ENCODE measurements at places on chromosomes 2 and 18. TPM values are rescaled to one million over a fixed set of nuclear protein-coding genes. Genes with fewer than 3 reads are reported as not detected.

Gene CYRIA
- total RNA-seq, result 87.9 TPM

Gene HOXD8
- 16.8 TPM for total RNA-seq

Gene HOXD3
- 14.4 TPM for total RNA-seq

Gene CABLES1
- 8.0 TPM for total RNA-seq

Gene NYAP2
- total RNA-seq, result 0.14 TPM

Gene RFTN2
- total RNA-seq, result 4.3 TPM

Gene ICOS
- total RNA-seq, result 5.0 TPM

GRCh38 chr2:35463805-35464596 is 891.6 kb upstream of the CRIM1 start:
- H3K4me3 ChIP-seq, result no peak overlapping the region
- no peaks in the 10 kb centered on the region for H3K4me1 ChIP-seq
- no peaks in the 10 kb centered on the region for H3K36me3 ChIP-seq
- H3K27ac ChIP-seq, result no peak overlapping the region
- no peaks in the 10 kb centered on the region for H3K27me3 ChIP-seq
- no peak for DNase-seq

DNA sequence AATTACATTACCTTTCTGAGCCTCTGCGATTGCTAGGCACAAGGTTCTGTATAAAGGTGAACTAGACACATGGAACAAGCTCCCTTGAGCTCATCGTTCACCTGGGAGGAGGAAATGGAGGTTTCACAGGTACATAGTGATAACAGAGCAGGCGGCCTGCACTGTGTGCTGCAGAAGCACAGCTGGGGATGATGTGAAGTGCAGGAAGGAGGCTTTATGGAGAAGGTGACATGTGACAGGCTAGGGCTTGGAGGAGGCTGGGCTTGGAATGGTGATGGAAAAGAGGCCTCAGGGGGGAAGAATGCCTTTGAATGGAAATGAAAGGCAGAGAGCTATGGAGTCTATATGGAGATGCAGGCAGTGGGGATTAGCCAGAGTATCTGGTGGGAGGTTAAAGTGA is 22.9 kb downstream of the MARCHF4 start:
- no peaks in the 10 kb centered on the region for H3K27me3 ChIP-seq
- no peak overlapping the region for H3K4me3 ChIP-seq
- H3K4me1 ChIP-seq, result no peaks in the 10 kb centered on the region

GRCh38 chr18:56268952-56269351 is 369.4 kb downstream of the TXNL1 start:
- H3K36me3 ChIP-seq, result no peaks in the 10 kb centered on the region
- no peak overlapping the region for H3K4me3 ChIP-seq
- no peak overlapping the region for H3K27ac ChIP-seq
- no peak for DNase-seq

DNA sequence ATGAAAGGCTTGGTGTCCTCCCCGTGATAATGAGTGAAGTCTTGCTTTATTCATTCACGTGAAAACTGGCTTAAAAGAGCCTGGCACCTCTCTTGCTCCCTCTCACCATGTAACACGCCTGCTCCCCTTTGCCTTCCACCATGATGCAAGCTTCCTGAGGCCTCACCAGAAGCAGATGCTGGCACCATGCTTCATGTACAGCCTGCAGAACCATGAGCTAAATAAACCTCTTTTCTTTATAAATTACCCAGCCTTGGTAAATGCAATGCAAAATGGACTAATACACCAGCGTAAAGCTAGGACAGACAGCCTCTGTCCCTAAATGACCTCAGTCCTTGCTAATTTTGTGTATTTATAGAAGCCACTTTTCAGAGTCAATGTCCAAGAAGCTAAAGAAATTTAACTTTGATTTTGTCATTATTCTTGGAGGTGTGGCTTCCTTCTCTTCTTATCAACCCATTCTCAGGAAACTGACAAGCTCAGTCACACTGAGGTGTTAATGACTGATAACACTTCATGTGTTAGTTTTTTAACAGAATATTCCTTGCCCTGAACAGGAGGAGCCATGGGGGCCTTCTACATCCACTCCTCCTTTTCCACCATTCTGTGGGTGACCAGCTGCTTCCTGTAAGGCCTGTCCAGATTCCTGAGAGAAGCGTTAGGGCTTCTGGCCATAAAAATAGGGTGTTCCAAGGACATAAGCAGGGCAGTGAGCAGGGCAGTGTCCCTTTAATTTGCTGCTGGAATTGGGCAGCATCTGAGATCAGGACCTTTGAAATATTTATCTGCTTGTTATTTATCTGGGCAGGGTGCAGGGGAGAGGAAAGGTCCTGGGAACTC is 38.0 kb upstream of the EPAS1 start:
- H3K27me3 ChIP-seq, result no peaks in the 10 kb centered on the region
- no peak for DNase-seq
- H3K4me3 ChIP-seq, result no peak overlapping the region
- no peaks in the 10 kb centered on the region for H3K36me3 ChIP-seq
- peak overlapping the region; percentile 24 for H3K27ac ChIP-seq

DNA sequence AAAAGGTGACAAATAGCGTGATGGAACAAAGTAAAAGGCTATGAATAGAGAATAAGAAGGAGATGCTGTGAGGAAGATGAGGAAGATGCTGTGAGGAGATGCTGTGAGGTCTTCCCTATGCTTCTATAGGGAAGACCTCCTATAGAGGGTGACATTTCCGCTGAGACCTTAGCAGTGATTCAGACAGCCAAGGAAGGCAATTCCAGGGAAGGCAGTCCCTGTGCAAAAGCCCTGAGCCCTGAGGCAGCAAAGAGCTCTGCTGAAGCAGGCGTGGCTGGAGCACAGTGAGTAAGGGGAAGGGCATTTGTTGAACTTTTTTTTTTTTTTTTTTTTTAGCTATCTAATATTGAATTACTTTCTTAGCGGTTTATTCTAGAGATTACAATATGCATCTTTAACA is 142.7 kb upstream of the FOSL2 start:
- DNase-seq, result no peak
- H3K4me3 ChIP-seq, result no peak overlapping the region
- peaks cover 47% of the 10 kb centered on the region for H3K36me3 ChIP-seq
- no peak overlapping the region for H3K27ac ChIP-seq

DNA sequence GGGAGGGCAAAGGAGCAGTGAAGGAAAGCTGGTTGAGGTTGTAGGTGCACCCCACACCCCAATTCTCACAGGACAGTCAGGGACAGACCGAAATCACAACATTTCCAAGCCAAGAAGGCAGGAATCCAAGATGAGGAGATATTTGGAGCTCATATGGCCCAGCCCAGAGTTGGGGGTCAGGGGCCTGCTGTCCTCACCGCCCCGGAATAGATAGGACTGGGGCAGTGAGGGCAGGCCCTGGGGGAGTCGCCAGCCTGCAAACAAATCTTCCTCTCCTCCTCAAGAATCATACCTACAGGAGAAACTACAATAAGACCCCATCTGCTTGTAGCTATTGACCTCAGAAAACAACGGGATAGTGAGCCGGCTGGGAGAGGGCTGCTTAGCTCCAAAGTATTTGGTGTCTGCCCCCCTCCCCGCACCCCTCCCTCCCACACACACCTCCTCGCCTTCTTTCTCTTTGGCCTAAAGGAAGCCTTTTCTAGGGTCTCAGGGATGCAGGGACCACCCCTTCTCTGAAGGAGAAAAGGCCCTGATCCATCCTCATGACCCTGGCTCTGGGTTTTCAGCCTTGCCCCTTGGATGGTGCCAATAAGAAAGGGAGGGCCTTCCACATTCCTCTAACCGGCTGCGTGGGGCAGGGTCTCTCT is 3.8 kb downstream of the EN1 start:
- H3K27me3 ChIP-seq, result peaks cover 100% of the 10 kb centered on the region
- peak; percentile 29 for DNase-seq
- peak overlapping the region; percentile 30 for H3K4me3 ChIP-seq

- no peaks in the 10 kb centered on the region for H3K27me3 ChIP-seq
- no peak overlapping the region for H3K4me3 ChIP-seq
- H3K4me1 ChIP-seq, result peaks cover 31% of the 10 kb centered on the region
- DNase-seq, result no peak
Observed at GRCh38 chr2:39264733-39265132, 21.0 kb upstream of the CDKL4 start.

GRCh38 chr2:174827371-174828369 is 63.4 kb upstream of the CHRNA1 start:
- no peak for DNase-seq
- H3K4me3 ChIP-seq, result no peak overlapping the region
- no peaks in the 10 kb centered on the region for H3K27me3 ChIP-seq
- H3K36me3 ChIP-seq, result no peaks in the 10 kb centered on the region

DNA sequence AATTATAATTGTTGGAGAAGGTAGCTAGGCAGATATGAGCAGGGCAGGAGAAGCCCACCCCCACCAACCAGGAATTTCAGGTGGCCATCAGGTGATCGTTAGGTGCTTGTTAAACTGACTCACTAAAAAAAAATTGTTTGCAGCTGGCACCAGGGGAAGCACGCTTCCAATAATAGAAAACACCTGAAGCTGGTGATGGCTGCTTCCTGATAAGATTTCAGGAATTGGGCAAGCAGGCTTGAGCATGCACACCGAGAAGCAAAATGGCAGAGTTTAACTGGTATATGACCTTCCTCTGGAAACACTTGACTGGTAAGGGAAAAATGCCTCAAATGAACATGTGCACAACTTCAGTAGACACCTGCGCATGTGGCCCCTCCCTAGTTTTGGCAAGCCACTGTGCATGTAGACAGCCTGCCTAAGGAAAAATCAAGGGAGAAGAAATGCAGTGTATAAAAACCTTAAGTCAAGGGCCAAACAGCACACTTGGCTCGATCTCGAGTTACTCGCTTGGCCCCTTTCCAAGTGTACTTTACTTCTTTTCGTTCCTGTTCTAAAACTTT is 292.8 kb downstream of the CCDC85A start:
- no peak for DNase-seq
- no peaks in the 10 kb centered on the region for H3K4me1 ChIP-seq
- no peaks in the 10 kb centered on the region for H3K36me3 ChIP-seq
- no peak overlapping the region for H3K27ac ChIP-seq
- H3K4me3 ChIP-seq, result no peak overlapping the region
- H3K27me3 ChIP-seq, result no peaks in the 10 kb centered on the region

DNA sequence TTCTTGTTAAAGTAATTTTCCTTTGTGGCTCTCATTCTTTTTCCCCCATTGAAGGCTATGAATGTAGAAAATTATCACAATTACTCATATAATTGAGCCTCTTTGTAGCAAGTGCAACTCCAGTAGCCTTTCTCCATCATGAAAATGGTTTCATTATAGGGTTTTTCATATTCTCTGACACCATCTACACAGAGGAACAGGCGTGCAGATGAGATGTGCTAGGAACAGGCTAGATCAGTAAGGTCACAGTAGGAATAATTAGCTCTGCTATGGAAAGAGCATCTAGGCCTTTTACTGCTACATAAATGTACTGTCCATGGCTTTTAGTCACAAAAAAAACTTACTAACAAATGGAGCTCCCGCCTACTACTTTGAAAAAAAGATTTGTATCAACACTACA is 12.6 kb upstream of the DLX1 start:
- DNase-seq, result no peak
- no peaks in the 10 kb centered on the region for H3K36me3 ChIP-seq
- H3K4me1 ChIP-seq, result no peaks in the 10 kb centered on the region

DNA sequence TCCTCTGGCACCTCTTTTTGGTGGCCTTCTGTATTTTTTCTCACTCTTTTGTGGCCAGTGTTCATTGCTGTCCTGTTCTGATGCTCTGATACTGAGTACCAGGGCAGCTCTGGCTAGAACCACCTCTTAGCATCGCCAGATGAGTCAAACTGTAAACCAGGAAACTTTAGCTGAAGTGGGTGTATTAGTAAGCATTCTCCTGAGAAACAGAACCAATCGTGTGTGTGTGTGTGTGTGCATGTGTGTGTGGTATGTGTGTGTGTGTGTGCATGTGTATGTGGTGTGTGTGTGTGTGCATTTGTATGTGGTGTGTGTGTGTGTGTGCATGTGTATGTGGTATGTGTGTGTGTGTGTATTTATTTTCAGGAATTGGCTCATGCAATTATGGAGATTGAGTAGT is 166.3 kb upstream of the SKOR2 start:
- no peak overlapping the region for H3K27ac ChIP-seq
- H3K27me3 ChIP-seq, result peaks cover 18% of the 10 kb centered on the region
- no peak overlapping the region for H3K4me3 ChIP-seq
- H3K36me3 ChIP-seq, result no peaks in the 10 kb centered on the region
- no peaks in the 10 kb centered on the region for H3K4me1 ChIP-seq
